ENCODE measurements at places on chromosomes 11 and 22.
A peak's percentile ranks its signal among the peaks of the same experiment; 100 is the strongest.

GRCh38 chr11:94885133-94885532 is 88.2 kb downstream of the CWC15 start:
- DNase-seq: peak; percentile 26

DNA sequence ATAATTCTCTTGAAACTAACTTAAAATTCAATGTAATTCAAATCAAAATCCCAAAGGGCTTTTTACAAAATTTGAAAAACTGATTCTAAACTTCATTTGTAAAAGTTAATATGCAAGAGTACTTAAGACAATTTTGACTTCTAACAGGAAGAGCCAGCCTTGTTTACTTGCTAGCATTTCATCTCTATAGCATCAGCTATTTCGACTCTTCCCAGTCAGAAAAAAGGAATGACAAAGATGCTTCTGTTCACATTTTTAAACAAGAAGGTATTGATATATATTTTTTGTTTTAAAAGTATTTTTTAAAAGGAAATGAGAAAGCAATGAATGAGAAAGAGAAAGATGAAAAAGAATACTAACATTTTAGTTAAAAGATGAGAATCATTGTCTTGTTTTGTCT is 16.4 kb downstream of the SLN start:
- DNase-seq: peak; percentile 75

DNA sequence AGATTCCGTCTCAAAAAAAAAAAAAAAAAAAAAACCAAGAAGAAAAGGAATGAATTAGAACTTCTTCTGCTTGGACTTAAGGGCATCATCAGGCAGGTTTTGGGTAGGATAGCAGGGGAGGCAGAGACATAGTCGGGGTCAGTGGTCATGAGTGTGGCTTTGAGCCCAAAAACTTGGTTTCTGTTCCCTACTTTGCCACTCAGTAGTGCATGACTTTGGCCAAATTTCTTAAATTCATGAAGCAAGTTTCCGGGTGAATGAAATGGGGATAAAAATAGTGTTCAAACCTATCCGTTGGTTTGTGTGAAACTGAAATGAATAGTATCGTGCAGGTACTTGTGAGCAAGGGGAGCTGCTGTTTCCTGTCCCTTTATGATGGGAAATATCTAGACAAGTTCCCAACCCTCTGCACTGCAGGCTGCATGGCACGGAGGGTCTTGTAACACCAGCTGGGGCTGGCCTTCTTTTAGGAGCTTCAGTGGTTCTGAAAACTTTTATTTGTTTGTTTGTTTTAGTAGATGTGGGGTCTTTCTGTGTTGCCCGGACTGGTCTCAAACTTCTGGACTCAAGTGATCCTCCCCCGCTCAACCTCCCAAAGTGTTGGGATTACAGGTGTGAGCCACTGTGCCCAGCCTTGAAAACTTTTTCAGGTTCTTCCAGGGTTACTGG is 18.4 kb downstream of the NEAT1 start:
- peak; percentile 58 for DNase-seq

DNA sequence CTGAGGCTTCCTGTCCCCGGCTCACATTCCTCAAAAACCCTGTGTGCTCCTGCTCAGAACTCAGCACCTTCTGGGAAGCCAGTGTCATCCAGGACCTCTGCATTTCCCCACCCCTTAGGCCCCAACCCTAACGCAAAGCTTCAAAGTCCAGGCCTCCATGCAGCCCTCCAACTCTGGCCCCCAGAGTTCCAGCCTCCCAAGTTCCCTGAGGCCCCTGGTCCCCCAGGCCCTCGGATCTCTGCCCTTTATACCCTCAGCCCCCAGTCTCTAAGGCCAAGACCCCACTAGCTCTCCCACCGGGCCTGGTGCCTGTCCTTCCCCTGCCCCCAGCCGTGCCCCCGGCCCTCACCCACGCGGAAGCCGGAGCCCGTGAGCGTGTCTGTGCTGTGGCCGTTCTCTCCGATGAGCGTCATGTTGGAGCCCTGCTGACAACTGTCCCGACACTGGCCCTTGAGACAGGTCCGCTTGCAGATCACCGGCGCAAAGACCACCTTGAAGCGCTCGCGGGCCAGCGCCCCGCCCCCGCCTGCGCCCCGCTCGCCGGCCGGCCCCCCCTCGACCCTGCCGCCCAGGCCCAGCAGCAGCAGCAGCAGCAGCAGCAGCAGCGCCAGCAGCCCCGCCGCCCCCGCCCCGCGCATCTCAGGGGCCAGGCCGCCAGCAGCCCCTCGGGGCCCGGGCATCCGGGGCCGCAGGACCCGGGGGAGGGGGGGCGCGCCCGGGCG is 718 bp downstream of the LTBP3 start:
- peak; percentile 49 for DNase-seq

- no peak for DNase-seq
These were observed 72.8 kb downstream of the LDLRAD3 start for GRCh38 chr11:36016709-36017108.

DNA sequence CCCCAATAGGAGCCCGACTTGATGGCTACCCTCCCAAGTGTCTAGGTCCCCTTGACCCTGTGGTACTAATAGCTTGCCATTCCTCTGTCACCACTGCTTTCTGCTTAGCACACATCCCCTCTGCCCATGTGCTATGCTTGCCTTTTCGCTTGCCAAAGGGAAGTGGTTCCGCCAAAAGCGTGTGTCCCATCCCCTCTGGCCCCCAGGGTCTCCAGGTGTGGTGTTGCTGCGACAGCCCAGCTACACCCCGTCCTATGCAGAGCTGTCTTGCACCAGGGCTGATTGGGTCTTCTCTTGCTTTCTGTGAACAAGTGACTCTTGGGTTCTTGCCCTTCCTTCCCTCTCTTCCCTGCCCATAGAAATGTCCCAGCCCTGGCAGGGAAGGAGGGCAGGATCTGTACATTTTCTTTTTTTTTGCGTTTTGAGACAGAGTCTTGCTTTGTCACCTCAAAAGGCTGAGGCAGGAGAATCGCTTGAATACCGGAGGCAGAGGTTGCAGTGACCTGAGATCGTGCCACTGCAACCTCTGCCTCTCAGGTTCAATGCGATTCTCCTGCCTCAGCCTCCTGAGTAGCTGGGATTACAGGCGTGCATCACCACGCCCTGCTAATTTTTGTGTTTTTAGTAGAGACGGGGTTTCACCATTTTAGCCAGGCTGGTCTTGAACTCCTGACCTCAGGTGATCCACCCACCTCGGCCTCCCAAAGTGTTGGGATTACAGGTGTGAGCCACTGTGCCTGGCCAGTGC is 3.9 kb downstream of the TANGO2 start:
- DNase-seq: no peak

DNA sequence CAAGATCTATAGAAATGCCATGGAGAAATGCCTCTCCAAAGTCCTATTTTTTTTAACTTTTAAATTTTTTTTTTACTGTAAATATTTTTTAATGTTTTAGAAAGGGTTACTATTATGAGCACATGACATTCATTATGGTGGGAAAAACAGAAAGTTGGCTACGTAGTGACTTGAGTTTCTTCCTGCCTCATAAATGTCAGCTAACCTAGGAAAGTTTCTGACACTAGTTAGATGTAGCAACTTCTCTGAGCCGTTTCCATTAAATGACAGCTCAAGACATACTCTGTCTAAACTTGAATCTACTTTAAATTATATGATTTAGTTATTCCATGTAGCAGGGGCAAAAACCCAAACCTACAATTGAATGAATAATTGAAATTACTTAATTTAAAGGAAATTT is 18.4 kb upstream of the CTSC start:
- no peak for DNase-seq

GRCh38 chr11:23211221-23211620 is 350.9 kb upstream of the CCDC179 start:
- DNase-seq: peak; percentile 31

GRCh38 chr11:1931341-1932104 is 12.0 kb downstream of the TNNT3 start:
- peak; percentile 20 for DNase-seq

- no peak for DNase-seq
These were observed 36.4 kb upstream of the DKK3 start for GRCh38 chr11:12044799-12045198.

GRCh38 chr11:106875013-106875412 is 143.3 kb downstream of the GUCY1A2 start:
- peak; percentile 1 for DNase-seq

DNA sequence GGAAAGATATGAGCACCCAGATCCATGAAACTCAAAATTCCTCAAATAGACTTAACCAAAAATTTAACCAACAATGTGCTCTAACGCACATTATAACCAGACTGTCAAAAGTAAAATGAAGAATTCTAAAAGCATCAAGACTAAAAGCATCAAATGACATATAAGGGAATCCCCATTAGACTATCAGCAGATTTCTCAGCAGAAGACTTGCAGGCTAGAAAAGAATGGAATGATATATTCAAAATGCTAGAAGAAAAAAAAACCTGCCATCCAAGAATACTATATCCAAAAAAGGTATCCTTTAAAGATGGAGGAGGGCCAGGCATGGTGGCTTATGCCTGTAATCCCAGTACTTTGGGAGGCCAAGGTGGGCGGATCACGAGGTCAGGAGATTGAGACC is 117.5 kb upstream of the UBASH3B start:
- no peak for DNase-seq

GRCh38 chr11:45964911-45965389 is 42.5 kb downstream of the LARGE2 start:
- DNase-seq: peak; percentile 82

DNA sequence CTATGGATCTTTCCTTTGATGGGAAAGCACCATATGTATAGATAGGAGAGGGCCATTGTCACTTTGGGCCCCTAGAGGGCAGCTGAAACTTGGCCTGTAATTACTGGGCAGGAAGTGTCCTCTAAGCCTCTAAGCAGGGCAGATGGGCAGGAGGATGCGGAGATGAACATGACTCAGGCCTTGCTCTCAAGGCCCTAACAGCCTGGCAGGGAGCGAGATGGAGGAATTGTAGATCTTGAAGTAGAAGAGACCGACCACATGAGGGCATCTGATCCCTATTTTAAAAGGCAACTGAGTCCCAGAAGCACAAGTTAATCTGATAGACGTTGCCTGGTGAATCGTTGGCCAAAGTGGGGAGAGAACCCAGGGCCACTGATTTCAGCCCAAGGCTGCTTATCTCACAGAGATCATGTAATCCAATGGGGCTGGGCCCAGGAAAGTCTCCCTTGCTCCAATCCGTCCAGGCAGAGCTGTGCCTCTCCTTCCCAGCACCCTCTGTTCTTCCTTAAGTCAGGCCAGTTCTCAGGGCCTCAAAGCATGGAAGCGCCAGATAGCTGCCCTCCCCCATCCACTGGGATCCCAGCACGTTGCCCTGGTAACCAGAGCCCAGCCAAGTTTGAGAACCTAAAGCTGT is 2.5 kb upstream of the SEPTIN3 start:
- peak; percentile 95 for DNase-seq

- no peak for DNase-seq
These were observed 91.6 kb upstream of the SLC22A12 start for GRCh38 chr11:64499261-64500004.

DNA sequence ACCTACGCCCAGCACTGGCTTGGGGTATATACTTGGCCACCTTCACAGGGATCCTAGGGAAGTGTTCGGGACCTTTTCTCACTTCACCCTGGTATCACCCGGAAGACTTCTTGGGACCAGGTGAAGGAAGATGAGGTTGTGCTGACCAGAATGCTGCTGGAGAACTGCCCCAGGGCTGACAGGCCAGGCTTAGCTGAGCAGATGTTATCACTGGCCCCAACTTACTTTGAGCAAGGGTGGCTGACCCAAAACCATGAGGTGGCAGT is 4.5 kb downstream of the FTH1 start:
- no peak for DNase-seq

DNA sequence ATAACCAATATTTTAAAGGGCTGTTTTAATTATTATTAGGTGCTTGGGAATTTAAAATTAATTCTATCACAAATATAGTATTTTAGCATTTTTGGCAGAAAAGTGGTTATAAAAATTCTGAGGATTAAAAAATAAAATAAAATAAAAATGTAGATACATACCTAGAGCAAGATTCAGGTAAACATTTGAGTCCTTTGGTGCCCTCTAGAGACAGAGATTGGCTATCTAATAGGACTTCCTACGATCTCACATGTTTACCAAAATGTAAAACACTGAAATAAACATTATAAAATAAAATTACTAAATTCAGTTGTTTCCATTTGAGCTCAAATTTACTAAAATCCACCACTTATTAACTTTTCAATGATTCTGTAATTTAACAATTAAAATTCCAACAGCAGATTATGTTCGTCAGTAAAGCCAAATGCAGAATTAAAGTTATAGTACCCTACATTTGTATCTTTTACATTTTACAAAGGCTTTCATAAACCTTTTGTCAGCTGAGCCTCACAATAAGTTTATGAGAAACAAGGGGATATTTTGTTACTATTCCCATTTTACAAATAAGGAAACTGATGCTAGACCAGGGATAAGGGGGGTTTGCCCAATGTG is 27.7 kb downstream of the SLC36A4 start:
- peak; percentile 53 for DNase-seq
